ENCODE measurements at places on chromosomes 16 and 17.

DNA sequence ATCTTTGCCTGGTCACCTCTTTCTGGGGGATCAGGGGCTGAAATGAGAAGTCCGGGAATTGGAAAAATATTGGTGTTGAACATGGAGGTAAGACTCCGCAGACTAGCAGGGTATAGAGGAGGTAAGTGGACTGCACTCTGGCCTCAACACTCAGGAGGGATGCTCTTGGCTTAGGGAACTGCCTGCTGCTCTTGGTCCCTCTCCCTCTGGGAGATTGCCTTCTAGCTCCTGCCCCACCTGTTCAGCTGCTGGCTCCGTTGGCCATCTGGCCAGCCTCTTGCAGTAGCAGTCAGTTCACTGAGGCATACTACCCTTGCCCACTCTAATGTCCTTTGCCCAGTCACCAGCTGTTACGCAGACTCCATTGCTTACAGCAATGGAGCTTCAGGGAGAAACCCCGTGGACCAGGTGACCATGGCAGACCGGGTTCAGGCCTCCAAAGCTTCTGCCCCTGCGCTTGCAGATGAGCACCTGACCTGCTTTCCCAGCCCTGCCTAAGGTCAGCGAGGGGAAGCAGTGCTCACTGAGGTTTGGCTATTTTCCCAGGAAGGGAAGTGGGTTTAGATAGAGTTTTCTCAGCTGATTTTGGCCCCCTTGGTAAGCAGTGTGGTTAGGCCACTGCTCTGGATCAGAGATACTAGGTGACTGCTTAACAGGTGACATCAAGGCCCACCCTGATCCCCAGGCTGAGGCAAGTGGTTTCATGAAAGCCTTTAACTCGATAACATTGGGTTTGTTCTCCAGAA lies 11.9 kb downstream of the CDK5RAP3 start:
- DNase-seq, result no peak

- DNase-seq, result no peak
Observed at GRCh38 chr17:13989138-13989537, 80.2 kb upstream of the COX10 start.

GRCh38 chr16:83742124-83742899 lies 65.5 kb upstream of the HSBP1 start:
- no peak for DNase-seq

DNA sequence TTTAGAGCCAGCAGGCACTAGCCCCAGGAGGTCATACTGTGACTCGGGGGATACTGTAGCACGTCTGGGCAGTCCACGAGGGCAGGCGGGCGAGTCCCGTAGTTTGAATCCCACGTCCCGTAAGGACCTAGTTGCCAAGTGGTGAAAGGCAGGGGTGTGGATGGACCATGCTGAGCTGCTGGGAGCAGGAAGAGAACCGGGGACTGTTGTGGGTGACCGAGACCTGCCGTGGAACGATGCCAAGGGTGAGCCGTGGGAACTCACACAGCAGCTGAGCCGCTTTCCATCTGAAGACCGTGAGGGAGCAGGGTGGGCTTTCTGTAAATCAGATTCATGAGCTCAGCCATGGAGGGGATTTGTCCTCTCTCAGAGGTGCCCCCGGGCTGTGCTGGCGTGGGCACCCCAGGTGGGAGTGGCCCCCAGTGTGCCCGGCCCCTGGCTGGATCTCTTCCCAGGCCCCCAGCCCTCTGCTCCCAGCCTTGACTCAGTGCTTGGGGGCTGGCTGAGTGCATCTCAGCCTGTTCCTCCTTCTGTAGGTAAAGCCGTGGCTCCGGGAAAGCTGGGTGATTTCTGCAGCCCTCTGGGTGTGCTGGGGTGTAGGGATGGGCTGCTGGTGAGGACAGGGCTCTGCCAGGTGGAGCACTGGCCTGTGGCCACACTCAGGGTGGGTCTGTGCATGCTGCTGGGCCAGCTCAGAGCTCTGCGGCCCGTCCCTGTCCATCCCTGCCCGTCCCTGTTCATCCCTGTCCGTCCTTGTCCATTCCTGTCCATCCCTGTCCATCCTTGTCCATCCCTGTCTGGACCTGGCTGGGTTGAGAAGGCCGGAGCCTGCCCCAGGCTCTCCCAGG lies 13.6 kb downstream of the ASPSCR1 start:
- DNase-seq, result no peak

DNA sequence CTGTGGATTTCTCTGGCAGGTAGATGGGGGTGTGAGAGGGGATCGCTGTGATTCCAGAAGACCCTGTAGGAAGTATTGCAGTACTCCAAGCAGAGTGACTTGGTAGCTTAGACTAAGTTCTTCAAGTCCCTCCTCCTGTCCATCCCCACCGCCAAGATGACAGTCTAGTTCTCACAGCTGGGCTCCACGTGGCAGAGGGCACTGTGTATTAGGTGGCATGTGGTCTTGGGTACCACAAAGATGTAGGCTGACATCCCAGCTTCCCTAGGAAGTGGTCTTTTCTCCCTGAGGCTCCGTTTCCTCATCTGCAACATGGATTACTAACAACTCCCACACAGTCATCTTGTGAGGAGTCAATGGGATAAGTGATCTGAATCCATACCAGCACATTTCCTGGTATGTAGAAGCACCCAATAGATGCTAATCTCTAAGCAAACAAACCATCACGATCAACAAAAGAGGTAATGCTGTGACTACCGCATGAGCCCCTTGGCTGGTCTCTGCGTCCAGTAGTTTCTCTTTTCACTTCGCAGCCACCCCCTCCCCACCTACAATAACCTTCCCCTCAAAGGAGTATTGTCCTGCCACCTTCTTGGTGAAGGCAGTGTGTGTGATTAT lies 349.1 kb upstream of the EEF2KMT start:
- DNase-seq, result no peak

DNA sequence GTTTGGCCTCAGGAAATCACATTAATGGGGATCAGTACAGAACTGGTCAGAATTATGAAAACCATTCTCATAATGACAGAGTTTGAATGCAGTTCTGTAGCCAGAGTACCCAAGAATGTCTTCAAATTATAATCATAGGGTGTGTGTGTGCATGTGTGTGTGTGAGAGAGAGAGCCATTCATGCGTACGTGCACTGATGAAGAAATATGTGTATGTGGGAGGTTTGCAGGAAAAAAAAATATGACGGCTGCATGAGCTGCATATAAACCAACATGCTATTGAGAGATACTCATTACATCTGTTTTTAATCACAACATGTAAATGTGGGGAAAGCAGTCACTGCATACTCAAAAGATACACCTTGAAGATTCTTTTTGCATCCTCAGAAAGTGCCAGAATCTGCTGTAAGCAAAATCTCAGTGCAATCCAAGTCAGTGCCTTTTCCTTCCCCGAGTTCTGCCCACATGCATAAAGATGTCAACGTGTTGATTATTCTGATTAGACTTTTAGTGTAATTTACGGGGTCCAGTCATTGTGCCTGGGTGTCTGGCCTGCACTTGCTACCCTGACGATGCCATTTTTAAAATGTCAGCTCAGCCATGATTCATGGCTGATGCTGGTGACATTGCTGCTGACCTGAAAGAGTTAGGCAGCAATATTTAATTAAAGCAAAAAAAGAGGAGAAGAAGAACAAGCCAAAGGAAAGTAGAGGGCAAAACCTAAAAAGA lies 378.7 kb upstream of the ZFHX3 start:
- no peak for DNase-seq

- no peak for DNase-seq
Observed at GRCh38 chr17:72476575-72476986, 355.8 kb downstream of the SOX9 start.

- DNase-seq, result no peak
Observed at GRCh38 chr16:8796469-8797363, 723 bp downstream of the TMEM186 start.

DNA sequence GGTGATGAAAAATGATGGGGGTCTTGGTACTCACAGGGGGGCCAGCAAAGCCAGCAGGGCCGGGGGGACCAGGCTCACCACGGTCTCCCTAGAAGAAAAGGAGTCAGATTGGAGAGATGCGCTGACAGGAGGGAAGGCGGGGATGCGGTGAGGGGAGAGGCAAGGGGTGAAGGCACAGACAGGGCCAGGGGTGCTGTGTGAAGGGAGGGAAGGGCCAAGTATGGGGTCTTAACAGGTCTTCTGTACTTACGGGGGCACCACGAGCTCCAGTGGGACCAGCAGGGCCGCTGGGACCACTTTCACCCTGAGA lies 11.2 kb downstream of the COL1A1 start:
- DNase-seq, result no peak

- no peak for DNase-seq
Observed at GRCh38 chr16:55899857-55900256, 24.7 kb upstream of the CES5A start.

GRCh38 chr17:924711-925475 lies 54.7 kb downstream of the NXN start:
- peak; percentile 97 for DNase-seq

DNA sequence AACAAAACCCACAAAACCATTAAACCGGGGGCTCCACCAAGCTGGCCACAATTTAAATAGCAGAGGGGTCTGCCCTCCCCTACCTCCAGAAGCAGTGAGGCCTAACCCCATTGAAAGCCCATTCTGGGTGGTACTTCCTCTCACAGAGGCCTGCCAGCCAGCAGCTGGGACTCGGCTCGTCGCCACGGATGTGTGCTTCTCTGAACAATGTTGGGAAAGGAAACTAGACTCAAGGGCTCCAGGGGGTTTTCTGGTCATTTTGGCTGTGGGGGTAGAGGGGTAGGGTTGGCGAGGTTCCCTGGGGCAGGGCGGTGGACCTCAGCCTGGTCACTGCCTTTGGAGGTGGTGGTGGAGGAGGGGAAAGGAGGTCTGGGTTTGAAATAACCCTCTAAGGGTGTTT lies 4.7 kb upstream of the PLCG2 start:
- no peak for DNase-seq

- no peak for DNase-seq
Observed at GRCh38 chr17:76193591-76193990, 46.7 kb downstream of the RNF157 start.

- DNase-seq, result no peak
Observed at GRCh38 chr16:81810361-81810760, 31.3 kb downstream of the PLCG2 start.

DNA sequence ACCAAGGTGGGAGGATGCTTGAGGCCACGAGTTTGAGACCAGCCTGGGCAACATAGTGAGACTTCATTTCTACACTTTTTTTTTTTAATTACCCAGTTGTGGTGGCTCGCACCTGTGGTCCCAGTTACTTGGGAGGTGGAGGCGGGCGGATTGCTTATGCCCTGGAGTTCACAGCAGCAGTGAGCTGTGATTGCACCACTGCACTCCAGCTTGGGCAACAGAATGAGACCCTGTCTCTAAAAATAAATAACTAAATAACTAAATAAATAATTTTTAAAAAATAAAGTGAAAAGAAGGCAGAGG lies 9.3 kb downstream of the DNAI2 start:
- no peak for DNase-seq

GRCh38 chr17:75277664-75278071 lies 6.6 kb upstream of the MIF4GD start:
- DNase-seq, result peak; percentile 25

DNA sequence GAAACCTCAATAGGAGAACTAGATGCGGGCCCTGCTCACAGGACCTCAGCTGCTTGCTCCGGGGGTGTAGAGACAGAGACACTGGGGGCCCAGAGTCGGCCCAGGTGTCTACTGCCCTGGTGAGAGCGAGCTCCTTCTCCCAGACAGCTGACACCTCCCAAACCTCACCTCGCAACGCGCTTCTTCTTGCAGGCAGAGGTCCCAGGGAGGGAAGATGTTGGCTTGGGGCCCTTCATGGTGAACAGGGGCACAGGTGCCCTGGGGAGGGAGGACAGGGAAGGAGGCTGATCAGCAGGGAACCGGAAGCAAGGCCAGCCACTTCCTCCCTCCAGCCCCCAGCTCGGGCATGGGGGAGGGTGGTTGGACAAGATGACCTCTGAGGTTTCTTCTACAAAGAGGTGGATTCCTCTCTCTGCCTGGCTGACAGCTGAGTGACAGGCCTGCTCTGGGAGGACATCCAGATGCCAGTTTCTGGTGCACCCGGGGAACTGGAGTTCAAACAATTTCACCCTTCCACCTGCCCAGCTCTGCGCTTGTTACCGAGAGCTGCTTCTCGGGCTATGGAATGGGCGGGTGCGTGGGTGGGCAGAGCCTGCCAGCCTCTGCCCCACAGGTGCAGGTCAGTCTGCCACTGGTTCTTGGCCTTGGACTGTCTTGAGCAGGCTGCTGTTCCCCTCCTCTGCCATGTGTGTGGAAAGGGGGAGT lies 11.7 kb upstream of the GFAP start:
- no peak for DNase-seq

- DNase-seq, result no peak
Observed at GRCh38 chr17:82084373-82085030, 13.5 kb downstream of the FASN start.

DNA sequence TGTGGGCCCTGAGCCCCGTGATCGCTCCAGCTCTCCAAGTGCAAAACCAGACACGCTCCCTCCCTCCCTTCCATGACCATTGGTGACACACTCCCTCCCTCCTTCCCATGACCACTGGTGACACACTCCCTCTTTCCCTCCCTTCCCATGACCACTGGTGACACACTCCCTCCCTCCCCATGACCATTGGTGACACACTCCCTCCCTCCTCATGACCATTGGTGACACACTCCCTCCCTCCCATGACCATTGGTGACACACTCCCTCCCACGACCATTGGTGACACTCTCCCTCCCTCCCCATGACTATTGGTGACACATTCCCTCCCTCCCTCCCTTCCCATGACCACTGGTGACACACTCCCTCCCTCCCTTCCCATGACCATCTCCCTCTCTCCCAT lies 56.3 kb downstream of the LMF1 start:
- DNase-seq, result peak; percentile 21

DNA sequence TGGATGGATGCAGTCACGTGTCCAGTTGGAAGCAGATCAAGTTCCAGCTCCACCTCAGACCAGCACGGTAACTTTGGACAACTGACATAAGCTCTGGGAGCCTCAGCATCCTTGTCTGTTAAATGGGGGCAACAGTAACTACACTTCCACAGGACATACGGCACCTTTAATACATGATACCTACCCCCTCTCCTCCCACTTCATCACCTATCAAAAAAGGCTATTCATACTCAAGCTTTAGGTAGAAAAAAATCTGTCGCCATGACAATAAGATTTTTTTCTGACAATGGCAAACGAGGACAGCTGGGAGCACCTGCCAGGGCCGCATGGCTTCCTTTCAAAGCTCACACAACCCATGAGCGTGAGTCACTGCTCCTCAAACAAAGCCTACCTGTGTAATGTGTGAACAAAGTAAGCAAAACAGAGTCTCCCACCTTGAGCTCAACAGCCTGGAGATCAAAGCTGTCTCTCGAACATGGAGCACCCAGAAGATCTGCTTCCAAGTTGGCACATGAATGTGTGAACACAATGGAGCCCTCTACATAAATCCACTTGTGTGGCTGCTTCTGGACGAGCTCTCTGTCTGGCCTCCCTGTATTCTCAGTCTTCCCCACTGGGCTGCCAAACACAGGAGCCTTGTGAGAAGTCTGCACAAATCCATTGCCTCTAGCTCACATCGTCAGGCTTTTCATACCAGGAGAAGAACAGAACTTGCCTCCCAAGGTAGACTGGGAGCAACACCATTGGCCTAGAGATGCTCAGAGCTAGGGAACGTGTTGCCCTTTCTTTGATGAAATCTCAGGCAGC lies 459.7 kb downstream of the SOX9 start:
- DNase-seq, result peak; percentile 88

- DNase-seq, result no peak
Observed at GRCh38 chr17:82298538-82299421, 18.6 kb downstream of the CD7 start.
